ENCODE measurements at places on chromosomes 5 and 9.

- no peak for DNase-seq
These were observed 39.8 kb downstream of the ADRA1B start for GRCh38 chr5:159956074-159956473.

- peak; percentile 56 for DNase-seq
These were observed 205.7 kb upstream of the PUM3 start for GRCh38 chr9:3049636-3050035.

GRCh38 chr5:112344540-112344939 is 74.5 kb downstream of the EPB41L4A start:
- no peak for DNase-seq

- DNase-seq = no peak
These were observed 112.6 kb downstream of the ESM1 start for GRCh38 chr5:54872810-54873209.

- no peak for DNase-seq
These were observed 1.3 kb upstream of the ST8SIA4 start for GRCh38 chr5:100904259-100904861.

DNA sequence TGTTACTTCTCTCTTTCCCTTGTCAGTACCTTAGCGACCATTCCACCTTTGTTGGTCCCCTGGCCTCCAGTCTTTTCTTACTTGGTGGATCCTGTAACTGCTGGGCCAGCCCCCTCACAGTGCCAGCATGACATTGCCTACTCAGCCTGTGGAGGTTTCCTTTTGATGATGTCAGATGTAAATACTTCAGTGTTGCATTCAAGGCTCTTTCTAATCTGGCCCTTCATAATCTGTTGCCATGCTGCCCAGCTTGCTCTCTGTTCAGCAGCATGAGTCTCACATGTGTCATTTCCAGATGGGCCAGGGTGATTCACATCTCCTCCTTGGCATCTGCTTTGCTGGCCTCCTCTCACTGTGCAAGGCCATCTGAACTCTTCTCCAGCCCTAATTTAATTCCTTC is 57.1 kb downstream of the MAST4 start:
- peak; percentile 67 for DNase-seq

DNA sequence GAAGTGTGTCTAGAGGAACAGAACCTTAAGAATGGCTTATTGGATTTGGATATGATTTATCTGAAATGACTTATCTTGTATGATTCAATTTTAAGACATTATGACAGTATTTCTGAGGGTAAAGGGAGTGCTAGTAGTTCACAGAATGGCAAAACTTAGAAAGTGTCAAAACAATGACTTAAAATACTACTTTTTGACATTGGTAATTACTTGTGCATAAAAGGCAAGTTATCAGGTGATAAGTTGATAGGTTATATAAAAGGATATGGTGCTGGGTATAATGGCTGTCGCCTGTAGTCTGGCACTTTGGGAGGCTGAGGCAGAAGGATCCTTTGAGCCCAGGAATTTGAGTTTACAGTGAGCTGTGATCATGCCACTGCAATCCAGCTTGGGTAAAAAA is 494.4 kb downstream of the CDH9 start:
- DNase-seq = no peak

DNA sequence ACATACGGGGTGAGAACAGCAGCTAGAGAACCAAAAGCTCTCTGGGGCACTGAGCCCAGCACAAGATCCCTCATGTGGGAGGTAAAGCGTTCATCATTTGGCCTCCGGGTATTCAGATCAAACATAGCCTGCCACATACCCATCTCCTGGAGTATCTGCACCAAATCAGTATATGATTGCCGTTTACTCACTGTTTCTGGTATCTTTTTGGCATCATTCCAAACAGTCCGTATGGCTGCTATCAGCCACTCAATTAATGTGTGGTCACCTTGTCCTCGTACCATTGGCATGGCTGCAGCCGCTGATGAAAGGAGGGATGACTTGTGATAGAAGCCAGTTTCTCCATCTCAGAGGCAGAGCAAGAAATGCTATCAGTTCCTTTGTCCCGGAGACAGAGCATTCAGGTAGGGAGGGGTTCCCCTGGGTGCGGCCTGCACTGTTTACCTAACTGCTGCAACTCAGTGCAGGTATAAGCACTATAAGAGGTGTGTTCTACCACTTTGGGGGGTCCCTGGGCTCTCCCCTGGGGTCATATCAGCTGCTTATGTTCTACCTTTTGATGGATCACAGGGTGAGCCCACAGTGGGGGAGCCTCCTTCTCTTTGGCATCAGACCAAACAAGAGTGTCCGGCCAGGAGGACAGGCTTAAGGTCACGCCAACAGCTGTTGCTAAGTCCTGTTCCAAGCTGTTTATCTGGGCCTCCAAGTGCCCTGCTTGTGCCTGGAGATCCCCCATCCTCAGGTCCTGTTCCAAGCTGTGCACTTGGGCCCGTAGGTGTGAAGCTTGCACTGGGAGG is 9.4 kb downstream of the DMAC1 start:
- no peak for DNase-seq

- peak; percentile 83 for DNase-seq
These were observed 127.9 kb downstream of the PIK3R1 start for GRCh38 chr5:68343421-68343826.

GRCh38 chr9:134607971-134608370 is 33.6 kb upstream of the COL5A1 start:
- DNase-seq = peak; percentile 86

DNA sequence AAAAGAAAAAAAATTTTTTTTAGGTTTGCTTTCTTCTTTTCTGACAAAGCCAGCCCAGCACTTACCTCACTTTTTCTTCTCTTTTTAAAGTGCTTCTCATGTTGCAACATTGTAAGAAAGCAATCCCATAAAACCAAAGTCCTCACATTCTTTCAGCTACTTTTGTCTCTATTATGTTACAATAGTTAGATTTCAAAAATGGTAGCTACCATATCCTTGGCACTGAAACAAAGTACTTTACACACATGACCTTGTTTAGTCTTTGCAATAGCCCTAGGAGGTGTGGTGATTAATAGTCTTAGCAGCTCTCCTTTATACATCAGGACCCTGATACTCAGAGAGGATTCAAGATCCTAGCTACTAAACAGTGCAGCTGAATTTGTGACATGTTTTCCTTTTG is 23.5 kb upstream of the CARTPT start:
- peak; percentile 11 for DNase-seq

DNA sequence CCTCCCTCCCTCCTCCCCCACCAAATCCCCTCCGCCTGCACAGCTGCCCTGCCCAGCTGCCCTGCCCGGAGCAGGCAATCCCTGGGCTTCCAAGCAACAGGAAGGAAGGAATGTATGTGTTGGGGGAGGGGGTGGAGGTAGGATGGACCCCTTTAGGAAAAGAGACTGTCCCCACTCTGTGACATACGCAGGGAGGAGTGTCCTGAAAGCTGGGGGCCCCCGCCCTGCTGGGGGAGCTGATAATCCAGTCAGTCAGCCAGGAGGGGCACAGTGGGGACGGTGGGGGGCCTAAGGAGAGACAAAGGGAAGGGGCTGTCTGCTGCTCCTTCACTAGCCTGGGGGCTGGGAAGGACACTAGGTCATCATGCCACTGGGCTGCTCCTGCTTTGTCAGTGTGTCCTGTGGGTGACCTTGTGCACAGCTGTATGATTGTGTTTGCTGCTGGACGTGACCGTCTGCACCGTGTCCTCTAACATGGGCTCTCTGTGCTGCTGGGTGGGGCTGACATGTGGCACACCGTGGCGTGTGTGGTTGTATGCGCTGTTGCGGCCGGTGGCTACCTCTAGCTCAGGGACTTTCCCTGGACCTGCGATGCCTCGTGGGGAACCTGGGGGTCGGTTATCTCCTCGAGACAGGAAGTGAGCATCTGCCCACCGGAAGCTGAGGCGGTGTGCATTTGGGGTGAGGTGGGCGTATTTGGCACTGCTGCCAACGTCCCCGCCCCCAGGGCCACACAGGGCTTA is 3.0 kb downstream of the N4BP3 start:
- no peak for DNase-seq

DNA sequence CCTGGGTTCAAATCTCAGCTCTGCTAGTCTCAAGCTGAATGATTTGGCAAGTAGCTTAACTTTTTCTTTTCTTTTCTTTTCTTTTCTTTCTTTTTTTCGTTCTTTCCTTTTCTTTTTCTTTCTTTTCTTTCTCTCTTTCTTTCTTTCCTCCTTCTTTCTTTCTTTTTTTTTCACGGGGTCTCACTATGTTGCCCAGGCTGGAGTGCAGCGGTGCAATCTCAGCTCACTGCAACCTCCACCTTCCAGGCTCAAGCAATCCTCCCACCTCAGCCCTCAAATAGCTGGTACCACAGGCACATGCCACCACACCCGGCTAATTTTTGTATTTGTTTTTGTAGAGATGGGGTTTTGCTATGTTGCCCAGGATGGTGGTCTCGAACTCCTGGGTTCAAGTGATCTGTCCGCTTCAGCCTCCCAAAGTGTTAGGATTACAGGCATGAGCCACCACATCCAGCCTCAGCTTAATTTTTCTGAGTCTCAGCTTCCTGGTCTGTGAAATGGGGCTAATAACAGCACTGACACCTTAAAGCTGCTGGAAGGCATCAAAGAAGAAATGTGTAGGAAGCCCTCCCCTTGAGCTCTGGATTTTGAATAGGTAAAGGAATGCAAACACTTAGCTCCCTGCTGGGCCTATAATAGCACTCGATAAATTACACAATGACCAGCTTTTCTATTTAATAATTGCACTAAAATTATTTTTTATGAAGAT is 17.5 kb upstream of the PPARGC1B start:
- no peak for DNase-seq

DNA sequence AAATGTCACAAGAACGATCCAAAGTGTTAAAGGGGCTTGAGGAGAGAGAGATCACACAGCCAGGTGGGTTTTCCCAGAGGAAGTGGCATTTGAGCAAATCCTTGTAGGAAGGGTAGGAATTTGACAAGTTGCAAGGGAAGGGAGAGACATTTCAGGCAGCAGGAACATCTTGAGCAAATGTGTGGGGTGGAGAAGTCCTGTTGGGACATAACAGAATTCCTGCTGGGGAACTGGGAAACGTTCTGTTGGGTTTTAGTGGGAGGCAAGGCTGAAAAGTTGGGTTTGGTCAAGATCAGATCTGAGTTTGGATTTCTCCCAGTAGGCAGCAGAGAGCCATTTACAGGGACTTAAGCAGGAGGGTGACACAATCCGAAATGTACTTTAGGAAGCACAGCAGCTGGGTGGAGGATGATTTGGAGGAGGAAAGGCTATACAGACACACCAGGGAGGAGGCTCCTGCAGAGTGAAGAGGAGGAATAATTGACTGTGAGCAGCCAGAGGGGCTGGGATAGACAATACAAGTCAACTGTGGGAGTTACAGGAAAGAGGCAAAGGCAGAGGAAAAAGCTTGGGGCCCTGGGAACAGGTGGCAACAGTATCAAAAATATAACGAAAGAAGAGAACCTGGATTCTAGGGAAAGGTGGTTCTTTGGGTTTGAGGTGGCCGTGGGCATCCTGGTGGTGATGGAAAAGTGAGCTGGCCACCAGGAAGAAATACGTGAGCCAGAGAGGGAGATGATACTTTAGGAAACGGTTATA is 3.1 kb upstream of the ZSWIM6 start:
- no peak for DNase-seq

DNA sequence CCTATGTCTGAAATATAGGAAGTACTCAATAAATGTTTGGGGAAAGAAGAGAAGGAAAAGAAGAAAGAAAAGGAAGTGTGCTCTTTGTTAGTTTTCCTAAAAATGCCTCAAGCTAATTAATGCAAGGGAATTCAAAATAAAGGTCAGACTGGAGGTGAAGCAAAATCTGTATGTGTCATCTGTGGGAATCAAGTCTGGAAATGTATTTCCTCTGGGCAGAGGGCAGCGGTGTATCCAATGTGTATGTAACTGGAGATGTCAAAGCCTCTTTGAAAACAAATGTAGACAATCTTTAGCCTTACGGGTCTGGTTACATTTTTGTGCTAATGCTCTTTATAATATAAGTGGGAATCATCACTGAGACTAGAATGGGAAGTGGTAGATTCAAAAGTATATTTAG is 471.4 kb downstream of the MAN2A1 start:
- peak; percentile 12 for DNase-seq

GRCh38 chr5:146962801-146963355 is 84.3 kb upstream of the PPP2R2B start:
- peak; percentile 40 for DNase-seq

DNA sequence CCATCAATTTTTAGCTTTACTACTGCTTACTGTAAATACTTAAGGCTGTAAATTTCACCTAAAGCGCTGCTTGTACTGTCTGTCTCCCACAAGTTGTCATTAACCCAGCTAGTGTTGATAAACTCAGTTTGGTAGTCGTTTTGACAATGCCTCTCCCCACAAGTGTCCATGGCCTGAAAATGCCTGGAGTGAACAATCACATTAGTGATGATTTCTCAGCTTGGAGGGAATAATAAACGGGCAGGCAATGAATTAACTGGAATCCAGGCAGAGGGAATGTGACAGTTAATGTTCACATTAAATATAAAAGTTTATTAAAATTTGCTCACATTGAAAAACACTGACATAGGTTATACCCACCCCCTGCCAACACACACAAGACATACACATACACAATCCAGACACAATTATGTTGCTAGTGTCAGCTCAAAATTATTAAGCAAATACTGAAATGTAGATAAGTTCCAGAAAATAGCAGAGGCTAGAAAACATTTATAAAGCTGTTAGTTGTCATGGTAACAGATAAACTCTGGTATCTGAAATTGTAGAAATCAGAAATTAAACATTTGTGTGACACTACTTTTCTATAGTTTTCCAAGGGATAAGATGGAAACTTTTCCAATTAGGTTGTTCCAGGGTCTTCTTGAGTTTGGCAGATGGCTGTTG is 341.9 kb downstream of the DIRAS2 start:
- no peak for DNase-seq

- peak; percentile 17 for DNase-seq
These were observed 5.9 kb downstream of the TEX10 start for GRCh38 chr9:100346836-100347235.

DNA sequence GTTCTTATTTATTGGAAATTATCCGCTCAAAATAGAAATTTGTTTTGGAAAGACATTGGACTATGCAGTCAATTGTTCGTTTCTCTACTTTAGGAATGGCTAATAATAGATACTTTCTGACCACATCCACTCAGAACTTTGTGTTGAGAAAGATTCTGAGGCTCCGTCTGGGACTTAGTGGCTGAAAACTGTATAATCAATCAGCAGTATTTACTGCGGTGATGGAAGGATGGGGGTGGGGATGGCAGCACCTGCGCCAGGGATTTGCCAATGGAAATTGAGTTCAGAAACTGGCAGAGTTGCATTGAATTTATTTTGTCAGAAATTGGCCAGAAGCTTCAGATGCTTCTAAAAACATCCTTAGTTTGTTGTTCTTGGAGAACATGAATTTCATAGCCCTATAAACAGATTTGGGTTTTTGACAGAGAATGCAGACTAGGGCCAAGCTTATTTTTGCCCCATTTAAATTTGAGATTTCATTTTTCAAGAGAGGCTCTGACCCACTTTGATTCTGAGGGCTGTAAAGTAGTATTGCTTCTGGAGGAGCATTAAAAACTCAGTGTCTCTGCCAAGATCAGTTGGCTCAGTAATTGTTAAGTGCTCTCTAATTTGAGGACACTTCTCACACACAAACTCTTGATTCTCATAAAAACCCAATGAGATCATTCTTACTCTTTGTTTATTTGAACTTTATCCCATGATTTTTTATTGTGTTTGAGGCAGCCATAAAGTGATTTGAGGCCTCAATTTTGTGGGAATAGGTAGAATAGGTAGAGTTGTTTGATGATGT is 215.1 kb downstream of the CD180 start:
- no peak for DNase-seq
